NCI-H510A treated with DMSO at 0.1 percent for 48 hours (cell line): ENCODE measurements at places on chromosomes 5 and 9.

DNA sequence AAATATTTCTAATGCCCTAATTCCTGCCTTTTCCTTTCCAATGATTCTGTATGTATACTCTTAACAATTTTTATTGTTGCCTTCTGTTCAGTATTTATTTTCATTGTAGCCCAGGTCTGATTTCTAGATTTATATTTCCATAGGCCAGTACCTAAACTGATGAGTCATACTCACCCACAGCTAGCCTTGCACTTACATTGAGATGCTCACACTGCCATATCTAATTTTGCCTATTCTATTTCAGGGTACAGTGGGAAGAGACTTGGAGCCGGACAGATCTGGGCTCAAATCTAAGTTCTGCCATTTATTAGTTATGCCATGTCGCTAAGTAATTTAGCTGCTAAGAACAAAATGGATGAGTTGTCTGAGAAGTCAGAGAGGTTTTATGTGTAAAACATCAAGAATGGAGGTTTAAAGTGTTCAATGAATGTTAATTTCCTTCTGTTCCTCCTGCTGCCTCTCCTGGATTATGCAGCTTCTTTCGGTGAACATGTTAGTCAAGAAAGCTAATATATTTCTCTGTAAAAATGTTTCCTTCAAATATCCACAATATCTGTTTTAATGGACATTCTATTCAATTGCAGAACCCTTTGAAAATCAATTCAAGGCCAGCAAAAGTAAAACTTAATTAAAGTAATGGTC lies 62.3 kb upstream of the CDK5RAP2 start:
- DNase-seq: no peak

DNA sequence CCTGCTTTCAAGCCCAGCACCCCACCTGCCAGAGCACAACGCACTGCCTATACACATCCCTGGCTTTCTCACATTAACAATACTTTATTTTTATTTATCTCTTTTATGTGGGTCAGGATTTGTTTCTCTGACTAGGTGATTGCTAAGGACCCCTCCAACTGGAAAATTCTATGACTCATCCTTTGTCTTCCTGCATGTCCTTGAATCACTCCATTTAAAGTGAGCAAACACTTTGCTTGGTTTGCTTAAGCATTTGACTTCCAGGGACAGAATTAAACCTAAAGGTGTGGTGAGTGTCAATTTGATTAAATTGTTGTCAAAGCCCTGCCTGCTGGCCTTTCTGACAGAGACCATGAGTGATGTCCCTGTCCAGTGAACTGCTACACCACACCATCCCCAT lies 536.5 kb upstream of the BRINP1 start:
- DNase-seq: peak; percentile 90

DNA sequence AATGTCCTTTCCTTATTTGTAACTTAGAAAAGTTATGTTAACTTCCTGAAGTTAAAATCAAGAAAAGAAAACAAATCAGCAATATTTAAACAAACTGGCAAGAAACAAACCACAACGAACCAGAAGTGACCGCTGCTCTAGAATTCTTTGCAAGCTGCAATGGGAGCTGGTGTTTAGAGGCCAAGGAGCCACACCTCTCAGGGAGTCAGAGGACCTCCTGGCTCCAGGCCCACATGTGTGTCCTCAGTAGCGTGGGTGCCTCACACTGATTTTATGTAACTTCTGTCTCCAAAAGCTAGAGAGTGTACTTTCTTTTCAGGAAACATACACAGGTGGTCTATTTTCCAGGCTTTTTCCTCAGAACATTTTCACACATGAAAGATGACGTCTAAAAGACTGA lies 100.4 kb downstream of the IRX2 start:
- no peak for DNase-seq

DNA sequence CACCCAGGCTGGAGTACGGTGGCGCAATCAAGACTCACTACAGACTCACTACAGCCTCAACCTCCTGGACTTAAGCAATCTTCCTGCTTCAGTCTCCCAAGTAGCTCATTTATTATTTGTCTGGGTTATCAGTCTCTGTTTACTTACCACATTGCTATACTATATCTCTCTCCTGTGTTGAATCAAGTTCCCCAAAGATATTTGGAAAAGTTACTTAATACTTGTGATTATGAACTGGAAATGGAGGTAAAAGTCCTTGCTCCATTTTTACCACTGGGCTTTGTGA lies 55.6 kb downstream of the ANGPTL2 start:
- DNase-seq: no peak

- no peak for DNase-seq
These were observed 30.5 kb downstream of the RXRA start for GRCh38 chr9:134356496-134357470.

DNA sequence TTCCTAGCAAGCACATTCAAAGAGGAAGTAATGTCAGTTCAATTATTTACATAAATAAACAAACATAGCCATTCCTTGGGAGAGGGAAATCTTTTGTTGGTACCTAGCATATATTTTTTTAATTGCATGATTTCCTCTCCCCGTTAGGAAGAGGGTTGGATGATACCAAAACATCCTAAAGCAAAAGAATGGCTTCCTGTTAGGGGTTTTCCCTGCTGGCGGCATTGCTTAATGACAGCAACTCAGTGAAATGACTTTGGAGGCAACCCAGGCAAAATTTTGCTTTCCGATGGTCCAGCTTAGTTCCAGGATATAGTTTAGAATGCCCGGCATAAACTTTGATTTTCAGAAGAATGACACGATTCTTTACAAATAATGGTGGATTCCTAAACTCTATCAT lies 73.2 kb downstream of the MAT2B start:
- DNase-seq: no peak

DNA sequence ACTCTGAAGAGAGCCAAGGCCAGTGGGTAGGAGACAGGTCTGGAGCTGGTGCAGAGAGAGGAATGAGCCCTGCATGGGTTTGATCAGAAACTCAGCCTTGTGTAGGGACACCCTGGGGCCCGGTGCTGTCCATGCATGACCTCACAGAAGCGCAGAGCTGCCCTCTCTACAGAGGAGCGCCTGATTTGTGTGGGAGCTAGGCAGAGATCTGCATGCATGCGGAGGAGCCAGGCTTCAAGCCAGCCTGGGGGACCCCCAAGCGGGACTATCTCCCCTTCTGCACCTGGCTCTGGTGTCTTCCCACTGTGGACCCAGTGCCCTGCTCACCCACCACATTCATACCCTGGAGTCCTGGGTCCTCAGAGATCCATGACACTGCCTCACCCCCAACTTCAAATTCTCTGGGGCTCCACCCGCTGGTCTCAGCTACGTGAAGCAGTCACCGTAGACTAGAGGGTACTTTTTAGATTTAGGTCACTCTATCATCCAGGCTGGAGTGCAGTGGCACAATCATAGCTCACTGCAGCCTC lies 2.6 kb upstream of the LCN2 start:
- no peak for DNase-seq

DNA sequence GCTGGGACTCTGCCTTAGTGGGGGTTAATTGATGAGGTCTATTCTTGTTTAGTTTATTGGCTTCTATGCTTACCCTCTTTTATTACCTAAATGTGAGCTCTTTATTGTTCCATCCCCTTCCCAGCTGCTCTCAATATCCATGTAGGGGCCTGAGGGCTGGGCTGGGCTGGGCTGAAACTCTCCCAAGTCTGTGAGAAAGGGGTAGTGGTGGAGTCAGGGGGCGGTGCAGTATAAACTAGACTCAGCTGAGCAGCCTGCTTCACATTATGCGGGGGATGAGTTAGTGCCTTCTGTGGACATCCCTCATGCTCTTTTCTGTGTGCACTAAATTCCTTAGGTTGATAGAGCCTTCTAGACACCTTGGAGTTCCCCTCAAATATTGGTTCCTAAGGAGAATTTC lies 451.8 kb upstream of the PTGER4 start:
- DNase-seq: no peak

DNA sequence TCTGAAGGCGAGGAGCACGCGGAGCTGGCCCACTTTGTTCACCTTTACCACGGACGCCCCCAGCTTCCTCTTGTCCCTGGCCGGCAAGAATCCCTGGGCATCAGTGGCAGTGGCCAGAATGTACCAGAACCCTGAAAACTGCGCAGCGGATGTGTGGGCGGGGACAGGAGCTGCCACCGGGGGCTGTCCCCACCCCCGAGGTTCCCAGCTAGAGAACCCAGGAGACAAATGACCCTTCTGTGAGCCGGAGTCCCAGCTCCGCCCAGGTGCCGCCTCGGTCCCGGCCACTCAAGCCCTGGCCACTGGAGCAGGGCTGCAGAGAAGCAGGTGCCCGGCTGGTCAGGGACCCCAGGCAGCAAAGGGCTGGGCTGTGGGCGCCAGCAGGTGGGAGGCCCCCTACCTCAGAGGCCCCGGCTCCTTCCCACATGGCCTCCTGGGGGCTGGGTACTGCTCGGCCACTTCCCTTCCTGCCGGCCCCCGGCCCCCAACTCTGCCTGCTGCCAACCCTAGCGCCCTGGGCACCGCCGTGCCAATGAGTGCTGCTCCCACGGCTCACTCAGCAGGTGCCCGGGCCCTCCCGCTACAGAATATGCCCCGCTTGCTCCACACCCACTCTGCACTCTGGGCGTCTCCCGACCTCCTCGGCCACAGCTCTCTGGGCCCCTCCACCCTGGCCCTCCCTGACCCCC lies 713 bp downstream of the LCN10 start:
- DNase-seq: no peak

DNA sequence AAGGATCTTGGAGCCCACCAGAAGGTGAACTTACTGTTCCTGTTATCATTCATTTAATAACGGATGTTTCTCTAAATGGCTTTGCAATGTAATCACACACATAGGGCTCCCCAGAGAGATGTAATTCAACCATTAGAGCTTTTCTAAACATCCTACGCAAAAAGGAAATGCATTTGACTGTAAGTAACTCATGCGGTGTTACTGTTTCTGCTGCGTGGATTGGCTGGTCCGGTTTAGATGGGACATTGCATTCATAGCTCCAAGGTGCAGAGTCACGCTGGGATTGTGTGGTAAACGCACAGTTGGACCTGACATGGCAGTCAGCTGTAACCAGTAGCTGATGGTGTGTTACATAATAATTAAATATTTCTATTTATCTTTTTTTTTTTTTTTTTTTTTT lies 185.5 kb upstream of the OTULINL start:
- no peak for DNase-seq

DNA sequence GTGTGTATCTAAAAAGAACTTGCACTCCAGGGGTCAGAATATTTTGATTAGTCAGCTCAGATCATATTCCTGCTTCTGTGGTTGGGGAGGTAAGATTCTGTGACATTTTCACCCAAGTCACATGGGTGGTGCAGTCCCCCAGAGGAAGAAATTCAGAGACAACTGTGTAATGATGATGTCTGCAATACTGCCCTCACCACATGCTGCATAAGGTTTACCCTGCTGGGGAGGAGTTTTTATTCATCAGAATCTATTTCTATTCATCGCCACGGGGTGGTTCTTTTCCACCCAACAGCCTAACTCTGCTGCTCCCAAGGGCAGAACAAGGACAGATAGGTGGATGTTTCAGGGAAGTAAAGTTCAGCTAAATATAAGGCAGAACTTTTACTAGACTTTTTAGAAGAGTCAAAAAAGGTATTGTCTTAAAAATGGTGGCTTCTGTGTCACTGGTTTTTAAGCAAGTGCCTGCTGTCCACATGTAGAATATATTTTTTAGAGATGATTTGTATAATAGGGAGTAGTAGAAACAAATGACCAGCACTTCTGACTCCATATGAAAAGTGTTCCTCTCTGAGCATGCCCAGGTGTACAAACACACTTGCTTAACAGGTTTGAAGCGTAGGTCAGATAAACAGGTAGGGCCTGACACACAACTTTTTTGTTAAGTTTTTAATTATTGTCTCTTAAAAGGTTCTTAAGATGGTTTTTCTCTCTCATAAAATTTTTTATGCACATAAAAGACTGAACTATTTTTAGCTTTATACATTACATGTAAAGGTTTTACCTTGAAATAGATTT lies 352.7 kb downstream of the LRRC70 start:
- DNase-seq: peak; percentile 25

GRCh38 chr5:23446424-23446823 lies 61.0 kb upstream of the PRDM9 start:
- no peak for DNase-seq

- no peak for DNase-seq
These were observed 152.9 kb downstream of the CDC42SE2 start for GRCh38 chr5:131416729-131417128.

GRCh38 chr5:72855821-72856220 lies 39.4 kb downstream of the TNPO1 start:
- DNase-seq: no peak

DNA sequence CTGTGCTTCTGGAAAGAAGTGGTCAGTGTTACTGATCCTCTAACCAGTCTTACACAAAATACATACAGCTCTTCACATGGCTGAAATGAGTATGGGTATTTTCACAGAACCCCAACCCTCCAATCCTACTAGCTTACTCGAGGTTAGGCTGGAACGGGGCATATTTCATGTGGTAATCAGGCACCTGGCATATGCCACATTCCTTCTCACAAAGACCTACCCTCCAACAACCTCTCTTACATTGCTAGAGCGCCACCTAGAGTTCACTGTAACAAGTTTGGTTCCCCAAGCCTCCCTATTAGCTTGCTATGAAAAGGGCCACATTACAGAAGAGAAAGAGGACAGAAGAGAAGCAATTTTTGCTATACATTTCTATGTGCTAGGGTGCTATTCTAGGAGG lies 597.3 kb downstream of the PRELID2 start:
- peak; percentile 42 for DNase-seq

DNA sequence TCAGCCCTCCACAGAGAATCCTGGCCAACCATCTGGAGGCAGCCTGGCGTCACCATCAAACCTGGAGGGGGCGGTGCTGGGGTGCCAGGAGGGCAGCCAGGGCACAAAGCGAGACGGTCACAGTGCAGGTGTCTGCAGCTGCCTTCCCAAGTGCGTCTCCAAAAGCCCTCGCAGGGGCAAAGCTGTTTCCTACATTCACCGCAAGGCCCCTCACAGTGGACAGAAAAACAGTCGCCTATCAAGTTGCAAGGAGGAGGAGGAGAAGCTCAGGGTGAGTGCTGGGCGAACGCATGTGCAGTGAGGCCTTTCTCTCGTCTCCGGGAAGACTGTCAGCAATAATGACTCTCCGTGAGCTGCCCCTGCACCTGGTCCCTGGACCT lies 18.0 kb upstream of the LHX3 start:
- no peak for DNase-seq
